Activated naive CD4-positive, alpha-beta T cell treated with anti-CD3 and anti-CD28 coated beads, Interleukin-2, amount 50 U/mL, for 16 hours (primary cell): ENCODE measurements at places on chromosomes 7 and 10.

GRCh38 chr7:144632724-144633123 lies 203.1 kb downstream of the TPK1 start:
- no peak for DNase-seq

DNA sequence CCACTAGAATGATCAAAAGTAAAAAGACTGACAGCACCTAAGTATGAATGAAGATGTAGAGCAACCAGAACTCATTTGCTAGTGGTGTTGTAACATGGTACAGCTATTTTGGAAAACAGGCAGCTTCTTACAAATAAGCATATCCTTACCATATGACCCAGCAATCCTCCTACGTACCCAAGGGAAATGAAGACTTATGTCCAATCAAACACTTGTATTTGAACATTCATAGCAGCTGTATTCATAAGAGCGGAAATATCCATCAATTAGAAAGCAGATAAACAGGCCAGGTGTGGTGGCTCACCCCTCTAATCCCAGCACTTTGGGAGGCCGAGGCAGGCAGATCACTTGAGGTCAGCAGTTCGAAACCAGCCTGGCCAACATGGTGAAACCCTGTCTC lies 53.0 kb downstream of the KLRG2 start:
- DNase-seq: no peak

GRCh38 chr7:132242192-132242812 lies 334.0 kb downstream of the PLXNA4 start:
- no peak for DNase-seq

DNA sequence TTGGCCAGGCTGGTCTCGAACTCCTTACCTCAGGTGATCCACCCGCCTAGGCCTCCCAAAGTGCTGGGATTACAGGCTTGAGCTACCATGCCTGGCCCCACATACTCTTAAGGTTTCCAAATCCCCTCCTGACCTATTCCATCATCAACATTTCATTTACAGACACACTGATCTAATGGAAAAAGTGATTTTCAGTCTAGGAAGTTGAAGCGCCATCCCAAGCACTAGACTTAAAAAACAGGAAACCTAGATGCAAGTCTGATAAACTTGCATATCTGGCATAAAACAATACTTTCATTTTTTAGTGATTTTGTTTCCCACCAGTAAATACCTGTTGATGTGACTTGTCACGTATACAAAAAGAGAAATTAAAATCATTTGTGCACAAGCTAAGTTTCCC lies 44.0 kb downstream of the DNMBP start:
- DNase-seq: no peak
